ENCODE measurements at places on chromosomes 3 and 15.

DNA sequence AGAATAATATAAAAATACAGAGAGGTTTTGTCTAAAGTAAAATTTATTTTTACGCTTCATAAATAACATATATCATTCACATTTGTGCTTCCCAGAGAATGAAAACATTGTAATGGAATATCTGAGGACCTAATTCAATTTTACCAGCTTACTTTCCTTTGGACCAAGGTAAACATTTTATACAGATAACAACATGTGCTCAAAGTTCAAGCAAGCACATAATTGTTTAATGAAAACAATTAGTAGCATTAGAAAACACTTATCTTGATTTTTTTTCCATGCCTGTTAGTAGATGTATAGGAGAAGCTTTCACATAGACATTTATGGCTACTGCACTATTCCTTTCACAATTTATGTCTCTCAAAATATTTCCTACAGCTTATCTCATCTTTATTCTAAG lies 400.0 kb downstream of the ZIC1 start:
- DNase-seq, result no peak

- DNase-seq, result peak; percentile 9
These were observed 469.4 kb upstream of the ROBO2 start for GRCh38 chr3:76570436-76571057.

GRCh38 chr15:78751602-78751979 lies 59.7 kb downstream of the ADAMTS7 start:
- no peak for DNase-seq

GRCh38 chr15:59247364-59247763 lies 40.7 kb downstream of the LDHAL6B start:
- peak; percentile 70 for DNase-seq

DNA sequence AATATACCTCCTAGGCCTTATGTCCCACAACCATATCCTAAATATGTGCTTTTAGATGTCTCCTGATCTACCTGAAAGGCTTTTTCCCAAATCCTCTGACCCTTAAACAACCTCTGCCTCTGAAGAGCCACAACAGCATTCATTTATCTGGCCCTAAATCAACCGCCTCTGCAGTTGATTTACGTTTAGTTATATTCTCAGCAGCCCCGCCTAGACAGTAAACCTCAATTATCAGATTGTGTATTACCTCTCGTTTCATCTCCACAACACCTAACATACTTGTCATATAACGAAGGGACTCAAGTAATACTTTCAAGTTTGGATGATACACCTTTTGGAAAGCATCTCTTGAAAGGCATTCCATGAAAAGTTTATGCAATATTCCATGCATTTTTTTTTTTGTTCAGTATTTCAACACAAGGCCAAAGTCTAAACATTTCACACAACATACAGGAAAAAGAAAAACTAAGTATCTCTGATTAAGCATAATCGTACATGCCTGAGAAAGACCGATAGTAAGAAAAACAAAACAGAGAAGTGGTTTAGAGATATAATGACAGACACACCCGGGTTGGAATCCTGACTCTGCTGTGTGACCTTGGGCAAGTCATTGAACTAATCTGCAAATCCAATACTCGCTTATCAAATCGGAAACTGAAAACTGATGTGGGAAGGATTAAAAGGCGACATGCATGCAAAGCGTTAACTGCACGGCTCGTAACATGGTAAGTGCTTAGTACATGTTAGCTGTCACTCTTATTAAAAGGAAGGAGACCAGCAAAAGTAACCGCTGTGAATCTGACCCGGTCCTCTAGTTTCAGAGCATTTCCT lies 778 bp downstream of the CRBN start:
- DNase-seq, result no peak
